Fibroblast of villous mesenchyme (primary cell): ENCODE measurements at places on chromosomes 4 and X. TPM values are rescaled to one million over a fixed set of nuclear protein-coding genes. Genes with fewer than 3 reads are reported as not detected.

DNA sequence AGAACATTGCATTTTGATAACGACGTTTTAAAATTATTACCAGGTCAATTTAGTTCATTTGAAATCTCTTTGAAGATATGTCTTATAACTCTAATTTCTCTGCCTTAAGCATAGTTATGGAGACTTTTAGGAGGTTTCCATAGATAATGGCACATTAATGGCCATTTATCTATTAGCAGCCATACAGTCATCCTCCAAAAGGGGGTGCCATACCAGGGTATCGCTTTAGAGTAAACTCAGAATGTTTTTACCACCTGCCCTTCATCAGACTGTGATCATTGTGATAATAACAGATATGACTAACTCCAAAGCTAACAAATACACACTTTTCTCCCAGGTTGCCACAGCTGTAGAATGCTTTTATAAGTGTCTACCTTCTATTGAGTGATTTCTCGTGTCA lies 461.5 kb downstream of the FSTL5 start:
- DNase-seq = no peak

GRCh38 chrX:2703991-2704369 lies 12.9 kb downstream of the CD99 start:
- DNase-seq = peak; percentile 36

DNA sequence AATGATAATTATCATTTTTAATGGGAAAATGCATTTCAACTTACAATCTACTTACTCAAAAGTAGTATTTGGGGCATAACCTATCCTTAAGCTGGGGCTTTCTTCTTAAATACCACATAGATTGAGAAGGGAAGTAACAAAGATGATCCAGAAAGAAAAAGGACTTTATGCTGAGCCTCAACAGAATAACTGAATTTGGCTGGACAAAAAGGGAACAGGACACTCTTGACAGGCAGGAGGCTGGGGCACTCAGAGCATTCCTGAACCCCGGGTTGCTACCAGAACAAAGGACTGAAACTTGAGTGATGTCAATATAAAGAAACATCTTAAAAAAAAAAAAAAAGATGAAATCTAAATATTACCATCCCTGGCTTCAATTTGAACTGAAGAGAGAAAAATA lies 23.9 kb downstream of the RELL1 start:
- DNase-seq = no peak

GRCh38 chr4:120816296-120816965 lies 106.1 kb downstream of the PRDM5 start:
- DNase-seq = no peak

- no peak for DNase-seq
These were observed 37.4 kb downstream of the MAML3 start for GRCh38 chr4:140116442-140117104.

DNA sequence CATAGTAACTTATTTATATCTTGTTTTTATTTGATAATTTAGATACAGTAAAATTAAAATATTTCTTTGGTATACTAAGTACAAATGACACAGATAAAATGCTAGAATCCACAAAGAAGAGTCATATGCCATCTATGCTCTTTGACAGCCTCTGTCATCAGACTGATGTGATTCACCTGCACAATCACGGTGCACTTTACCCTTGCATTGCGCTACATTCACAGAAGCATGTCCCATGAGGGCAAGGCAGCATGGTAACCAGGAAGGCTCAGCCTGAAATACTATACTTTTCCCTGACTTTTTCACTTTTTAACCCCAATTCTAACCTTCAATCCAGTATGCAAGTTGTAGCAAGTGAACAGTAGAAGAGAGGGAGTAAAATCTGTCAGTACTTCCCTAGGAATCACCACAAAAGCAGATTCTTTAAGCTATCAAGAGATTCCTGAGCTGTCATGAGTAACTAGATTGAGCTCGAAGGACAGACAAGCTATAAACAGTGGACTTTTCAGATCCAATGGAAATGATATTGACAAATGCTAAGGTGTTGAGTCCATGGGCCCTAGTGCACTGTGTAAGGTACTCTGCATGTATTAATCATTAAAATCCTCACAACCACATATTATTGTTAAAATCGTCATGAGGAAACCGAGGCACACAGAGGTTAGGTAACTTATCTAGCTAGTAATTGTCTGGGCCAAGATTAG lies 14.2 kb downstream of the SEC24D start:
- DNase-seq = no peak

DNA sequence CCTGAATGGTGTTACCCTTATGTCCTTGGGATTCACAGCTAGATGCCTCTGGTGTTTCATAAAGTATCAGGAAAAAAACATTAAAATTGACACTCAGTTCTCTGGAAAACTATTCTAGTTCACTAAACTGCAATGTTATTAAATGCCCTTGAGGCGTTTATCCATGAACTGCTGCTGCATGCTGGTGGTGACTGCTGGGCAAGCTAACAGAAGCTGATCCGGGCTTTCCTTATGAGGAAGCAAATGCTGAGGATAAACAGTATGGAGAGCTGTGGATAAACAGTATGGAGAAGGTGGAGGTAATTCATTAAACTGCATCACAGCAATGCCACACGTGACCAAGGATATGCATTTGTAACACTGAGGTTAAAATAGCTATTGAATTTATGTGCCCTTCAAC lies 227.0 kb downstream of the NR3C2 start:
- no peak for DNase-seq

DNA sequence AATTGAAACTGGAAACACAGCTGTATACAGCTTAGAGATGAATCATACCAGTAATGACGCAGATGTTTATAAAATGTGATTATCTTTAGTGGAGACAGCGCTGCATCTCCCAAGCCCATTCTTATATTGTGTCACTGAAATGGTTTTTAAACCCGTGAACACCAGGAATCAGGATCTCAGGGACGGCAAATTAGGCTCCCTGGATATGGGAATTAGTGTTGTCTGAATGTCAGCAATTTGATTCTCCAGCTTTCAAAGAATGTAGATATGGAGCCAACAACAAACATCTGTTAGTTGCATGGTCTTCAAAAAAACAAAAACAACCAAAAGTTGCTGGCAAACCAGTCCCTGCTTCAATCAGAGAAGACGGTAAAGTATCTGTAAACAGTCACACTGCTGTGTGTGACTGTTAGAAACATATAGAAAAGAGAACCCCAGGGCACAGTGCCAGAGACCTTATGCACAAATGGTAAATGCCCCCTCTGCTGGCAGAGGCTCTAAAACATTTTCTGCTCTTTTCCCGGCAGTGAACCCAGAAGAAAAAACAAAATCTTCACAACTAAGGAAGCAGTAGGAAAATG lies 351.9 kb upstream of the FTHL17 start:
- DNase-seq = peak; percentile 83

DNA sequence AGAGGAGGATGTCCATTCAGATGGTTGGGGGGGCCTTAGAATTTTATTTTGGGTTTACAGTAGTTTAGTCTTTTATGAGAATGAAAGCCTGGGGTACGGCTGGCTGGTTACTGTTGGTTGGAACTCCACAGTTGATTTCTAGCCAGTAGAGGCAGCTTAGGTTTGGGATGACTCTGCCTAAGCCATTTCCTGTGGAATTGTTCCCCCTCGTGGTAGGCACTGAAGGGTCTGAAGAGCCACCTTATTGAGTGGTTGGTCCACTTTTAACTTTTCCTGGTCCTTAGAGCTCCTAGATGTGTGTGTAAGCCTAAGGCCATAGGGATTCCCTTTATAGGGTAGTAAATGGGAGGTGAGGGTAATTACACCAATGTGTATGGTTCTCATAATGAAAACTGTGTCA lies 19.7 kb downstream of the SPIN3 start:
- DNase-seq = peak; percentile 5

DNA sequence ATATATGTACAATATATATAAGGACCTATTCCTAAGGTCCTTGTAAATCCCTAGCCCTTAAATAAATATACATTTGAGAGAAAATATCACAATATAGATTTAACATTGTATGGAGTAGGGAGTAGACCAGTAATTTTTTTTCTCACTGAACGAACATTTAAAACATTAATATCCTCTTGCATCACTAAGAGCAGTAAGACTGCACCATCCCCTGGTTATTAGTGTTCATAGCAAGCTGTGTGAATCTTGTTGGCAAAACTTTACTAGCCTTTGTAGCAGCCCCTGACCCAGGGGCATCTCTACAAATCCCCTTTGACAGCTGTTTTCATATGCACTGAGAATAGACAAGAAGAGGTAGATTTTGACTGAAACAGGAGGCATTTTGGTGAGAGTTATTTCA lies 146.5 kb downstream of the IL1RAPL2 start:
- DNase-seq = no peak

DNA sequence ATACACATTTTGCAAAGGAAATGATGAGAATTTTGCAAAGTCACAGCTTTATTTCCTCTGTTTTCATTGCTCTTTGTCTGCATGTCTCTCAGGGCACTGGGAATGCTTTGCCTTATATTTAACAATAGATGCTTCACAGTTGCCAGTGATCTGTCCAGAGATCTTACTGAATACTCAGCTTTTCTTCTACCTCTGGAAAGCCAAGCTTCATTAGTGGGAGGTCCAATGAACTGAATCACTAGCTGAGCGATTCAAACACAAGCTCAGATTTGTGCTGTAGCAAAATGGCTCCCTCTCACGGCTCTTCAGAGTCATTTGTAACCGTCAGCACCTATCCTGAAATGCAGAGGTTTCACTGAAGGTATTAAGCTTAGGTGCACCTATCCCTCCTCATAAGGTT lies 138.9 kb downstream of the DCLK2 start:
- peak; percentile 65 for DNase-seq

DNA sequence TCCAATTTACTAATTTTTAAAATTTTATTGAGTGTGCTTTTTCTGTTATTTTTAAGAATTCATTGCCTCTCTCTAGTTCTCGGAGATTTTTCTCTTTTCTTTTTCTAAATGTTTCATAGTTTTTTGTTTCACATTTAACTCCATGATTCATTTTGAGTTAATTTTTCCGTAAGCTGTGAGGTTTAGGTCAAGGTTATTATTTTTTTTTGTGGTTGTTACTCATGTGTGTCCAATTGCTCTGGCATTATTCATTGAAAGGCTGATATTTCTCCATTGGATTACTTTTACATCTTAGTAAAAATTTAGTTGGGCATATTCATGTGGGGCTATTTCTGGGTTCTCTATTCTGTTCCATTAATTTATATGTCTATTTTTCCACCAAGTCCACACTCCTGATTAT lies 220.8 kb downstream of the MID1IP1 start:
- DNase-seq = no peak

GRCh38 chr4:125620066-125620860 lies 305.5 kb downstream of the FAT4 start:
- peak; percentile 24 for DNase-seq

DNA sequence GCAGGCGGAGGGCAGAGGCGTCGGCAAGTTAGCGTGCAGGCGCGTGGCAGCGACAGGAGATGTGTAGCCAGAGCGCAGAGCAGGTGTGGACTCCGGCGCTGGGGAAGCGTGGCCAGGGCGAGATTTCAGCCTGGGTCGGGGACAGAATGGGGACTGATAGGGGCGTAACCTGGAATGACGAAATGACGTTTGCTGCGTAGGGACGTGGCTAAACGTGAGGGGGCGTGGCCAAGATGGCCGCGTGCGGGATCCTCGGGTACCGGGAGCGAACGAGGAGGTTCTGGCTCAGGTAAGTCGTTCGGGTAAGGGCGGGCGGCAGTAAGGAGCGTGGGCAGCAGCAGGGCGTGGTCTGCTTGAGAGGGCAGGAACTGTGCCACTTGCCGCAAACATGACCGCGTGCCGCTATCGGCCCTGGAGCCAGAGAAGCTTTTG lies 10.9 kb upstream of the CLTRN start:
- DNase-seq = no peak

DNA sequence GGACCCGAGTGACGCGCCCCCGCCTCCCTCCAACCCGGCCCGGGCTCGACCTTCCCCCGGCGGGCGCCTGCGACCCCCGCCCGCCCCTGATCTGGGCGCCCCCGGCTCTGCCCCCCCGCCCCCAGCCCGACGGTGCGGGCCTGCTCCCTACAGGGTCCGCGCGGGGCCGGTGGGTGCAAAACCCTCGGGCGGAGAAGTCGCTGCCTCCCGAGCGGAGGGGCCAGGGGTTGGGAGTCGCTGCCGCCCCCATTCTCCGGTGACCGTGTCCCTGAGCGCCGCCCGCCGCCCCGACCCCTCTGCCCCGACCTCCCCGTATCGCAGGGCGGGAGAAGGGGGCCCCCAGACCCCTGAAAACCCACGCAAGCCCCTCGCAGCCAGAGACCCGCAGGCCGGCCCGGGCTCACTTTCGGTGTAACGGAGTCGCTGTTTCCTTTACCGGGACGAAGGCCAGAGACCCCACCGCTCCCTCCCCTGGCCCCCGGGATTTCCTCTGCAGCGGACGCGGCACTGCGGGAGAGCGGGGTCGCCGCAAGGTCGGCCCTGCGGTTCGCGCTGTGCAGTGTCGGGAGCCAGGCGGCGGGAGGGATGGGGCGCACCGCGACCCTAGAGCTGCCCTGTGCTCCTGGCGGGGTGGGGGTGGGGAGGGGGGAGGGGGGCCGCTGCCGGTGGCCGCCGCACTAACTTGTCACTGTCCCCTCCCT lies 729 bp upstream of the CPLX1 start:
- DNase-seq = no peak

The GPRASP1 gene
- total RNA-seq = 2.6 and 2.9 TPM in 2 replicates

The FAT4 gene
- 35.1 and 44.9 TPM in 2 replicates for total RNA-seq

The MID2 gene
- 21.6 and 33.2 TPM in 2 replicates for total RNA-seq
